Stimulated activated CD8-positive, alpha-beta memory T cell treated with anti-CD3 and anti-CD28 coated beads, Interleukin-4, amount 100 ng/mL, for 4 hours (primary cell): ENCODE measurements at places on chromosomes 11 and 22.

- DNase-seq, result no peak
These were observed 42.2 kb upstream of the DNAJB7 start for GRCh38 chr22:40904101-40904500.

GRCh38 chr22:38843657-38844314, at the start of gene NPTXR:
NPTXR (minus strand) TSS chr22:38844028.
- DNase-seq, result no peak

DNA sequence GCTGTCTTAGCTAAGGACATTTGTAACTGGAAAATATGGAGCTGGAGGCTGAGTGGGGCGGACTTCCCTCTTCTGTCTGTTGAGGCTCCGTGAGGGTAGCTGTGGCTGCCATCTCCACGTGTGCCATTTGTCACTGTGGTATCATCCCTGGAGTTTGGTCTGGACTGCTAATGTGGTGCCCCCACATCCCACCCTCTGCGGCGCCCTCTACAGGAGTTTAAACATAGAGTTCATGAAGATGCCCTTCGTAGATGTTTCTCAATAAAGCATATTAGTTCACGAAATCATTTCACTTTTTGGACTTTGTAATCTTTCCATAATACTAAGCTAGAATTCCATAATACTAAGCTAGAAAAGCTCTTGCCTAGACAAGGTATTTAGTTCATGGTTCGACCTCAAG, 52.4 kb downstream of the TECTA start:
- DNase-seq, result no peak

DNA sequence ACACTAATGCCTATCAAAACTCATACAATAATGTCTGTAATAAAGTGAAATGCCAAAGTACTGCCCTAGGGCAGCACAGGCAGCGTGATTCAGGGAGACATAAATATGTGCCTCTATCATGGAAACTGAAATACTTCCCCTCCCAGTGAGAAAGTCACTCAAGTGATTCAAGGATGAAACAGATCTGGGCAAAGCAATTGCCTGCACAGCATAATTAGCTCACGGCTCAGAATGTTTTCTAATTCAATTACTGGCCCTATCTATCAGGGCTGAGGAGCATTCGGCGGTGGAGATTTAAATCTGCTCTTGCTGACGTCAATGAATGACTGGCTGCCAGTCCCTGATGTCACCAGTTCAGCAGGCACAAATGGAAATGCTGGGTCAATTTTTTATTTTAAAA, 27.7 kb upstream of the PPP2R1B start:
- DNase-seq, result no peak

DNA sequence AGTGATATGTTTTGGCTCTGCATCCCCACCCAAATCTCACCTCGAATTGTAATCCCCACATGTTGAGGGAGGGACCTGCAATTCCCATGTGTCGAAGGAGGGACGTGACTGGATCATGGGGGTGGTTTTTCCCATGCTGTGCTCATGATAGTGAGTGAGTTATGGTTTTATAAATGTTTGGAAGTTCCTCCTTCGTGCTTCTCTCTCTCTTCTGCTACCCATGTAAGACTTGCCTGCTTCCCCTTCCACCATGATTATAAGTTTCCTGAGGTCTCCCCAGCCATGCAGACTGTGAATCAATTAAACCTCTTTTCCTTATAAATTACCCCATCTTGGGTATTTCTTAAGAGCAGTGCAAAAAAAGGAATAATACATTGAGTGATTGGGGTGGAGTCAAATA, 7.3 kb upstream of the CEP295 start:
- no peak for DNase-seq

DNA sequence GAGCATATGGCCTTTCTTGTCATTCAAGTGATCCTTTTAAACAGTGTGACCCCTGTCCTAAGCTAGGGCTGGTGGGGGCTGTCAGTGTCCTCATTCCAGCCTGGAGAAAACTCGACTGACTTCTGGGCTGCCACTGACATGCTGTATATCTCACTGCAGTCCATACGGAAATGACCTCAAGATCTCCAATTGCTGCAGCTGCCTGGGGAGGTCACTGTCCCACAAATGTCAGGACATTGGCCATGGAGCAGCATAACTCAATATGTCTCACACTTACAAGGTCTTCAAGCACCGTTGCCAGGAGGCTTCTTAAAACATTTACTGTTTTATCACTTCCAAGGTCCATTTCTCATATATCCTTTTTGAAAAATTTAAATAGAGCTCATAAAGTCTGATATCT, 27.8 kb upstream of the CSNK2A3 start:
- no peak for DNase-seq

DNA sequence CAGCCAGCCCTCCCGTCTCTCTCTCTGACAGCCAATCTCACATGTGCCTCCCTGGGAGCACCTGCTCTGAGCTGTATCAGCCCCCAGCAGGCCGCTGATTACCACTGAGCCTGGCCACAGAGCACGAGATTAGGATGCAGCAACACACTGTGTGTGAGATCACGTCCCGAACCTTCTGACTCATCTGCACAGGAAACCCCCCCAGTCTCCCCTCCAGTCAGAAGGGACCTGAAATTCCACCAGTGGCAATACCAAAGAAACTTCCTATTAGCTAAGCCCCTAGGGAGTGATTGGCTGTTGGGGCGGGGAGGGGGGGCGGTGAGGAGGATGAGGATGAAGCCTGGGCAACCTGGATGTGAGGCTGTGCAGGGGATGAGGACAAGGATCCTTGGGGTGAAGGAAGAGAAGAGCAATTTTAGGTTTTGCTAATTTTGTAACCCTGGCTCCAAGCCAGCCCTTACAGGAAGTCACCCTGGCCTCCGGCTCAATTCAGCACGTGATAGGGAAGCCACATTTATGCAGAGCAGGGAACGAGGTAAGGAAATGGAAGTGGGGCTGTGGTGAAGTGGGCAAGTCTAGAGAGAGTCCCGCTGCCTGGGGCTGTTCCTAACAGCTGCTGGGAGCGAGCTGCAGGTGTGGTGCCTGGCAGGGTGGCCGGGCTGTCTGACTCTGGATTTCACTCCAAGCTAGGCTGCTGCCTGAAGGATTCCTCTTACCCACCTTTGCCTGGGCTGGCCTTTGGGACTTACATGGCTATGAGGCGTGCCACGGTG, 1.9 kb downstream of the SLC43A3 start:
- peak; percentile 85 for DNase-seq

DNA sequence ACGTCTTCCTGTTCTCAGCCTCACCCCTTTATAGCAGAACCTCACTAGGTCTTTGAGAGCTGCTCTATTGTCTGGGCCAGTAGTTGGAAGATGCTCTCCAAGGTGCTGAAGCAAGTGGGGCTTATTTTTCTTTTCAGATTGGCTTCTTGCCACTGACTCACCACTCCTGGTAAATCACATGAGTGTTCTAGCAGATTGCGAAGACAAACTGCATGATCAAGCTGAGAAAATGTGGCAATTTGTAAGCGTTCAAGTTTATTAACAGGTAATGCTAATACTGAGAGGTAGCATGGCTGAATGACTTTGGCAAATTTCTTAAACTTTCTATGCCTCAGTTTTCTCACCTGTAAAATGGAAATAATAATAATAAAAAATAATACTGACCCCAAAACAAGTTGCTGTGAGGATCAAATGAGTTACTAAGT, 59.2 kb downstream of the CACNG2 start:
- no peak for DNase-seq

DNA sequence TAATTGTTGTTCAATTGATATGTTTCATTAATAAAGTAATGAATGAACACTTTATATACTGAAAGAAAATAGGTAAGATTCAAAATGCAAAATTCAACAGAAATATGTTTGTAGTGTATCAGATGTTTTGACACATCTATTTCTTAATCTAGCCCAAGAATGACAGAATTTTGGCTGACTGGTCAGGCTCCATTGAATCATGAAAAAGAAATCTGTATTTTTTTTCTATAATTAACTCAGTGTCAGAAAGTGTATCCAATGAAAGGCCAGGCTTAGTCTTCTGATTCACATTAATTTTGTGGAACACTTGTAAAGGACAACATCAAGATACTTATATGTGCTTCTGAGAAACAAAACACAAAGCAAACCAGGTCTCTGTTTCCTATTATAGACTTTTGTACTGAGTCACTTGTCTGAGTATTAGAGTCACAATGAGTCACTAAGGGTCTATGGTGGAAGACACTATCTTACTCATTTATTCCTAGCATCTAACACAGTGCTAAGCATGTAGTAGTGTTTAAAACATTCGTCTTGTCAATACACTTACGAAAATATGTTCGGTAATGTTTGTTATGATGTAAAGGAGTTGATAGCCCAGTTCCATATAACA, 297.7 kb upstream of the CCDC90B start:
- no peak for DNase-seq

- no peak for DNase-seq
These were observed 942.3 kb downstream of the LRRC4C start for GRCh38 chr11:40517122-40517521.

- DNase-seq, result no peak
These were observed 3.4 kb upstream of the IGLL5 start for GRCh38 chr22:22884010-22884887.

DNA sequence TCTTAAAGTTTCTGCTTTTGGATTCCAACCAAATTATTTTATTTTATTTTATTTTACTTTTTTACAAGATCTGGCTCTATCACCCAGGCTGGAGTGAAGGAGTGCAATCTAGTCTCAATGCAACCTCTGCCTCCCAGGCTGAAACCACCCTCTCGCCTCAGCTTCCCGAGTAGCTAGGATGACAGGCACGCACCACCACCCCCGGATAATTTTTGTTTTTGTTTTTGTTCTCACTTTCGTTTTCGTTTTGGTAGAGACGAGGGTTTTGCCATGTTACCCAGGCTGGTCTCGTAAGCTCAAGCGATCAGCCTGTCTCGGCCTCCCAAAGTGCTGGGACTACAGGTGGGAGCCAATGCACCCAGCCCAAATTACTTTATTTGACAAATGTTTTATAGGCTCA, 219.8 kb downstream of the ETS1 start:
- no peak for DNase-seq

DNA sequence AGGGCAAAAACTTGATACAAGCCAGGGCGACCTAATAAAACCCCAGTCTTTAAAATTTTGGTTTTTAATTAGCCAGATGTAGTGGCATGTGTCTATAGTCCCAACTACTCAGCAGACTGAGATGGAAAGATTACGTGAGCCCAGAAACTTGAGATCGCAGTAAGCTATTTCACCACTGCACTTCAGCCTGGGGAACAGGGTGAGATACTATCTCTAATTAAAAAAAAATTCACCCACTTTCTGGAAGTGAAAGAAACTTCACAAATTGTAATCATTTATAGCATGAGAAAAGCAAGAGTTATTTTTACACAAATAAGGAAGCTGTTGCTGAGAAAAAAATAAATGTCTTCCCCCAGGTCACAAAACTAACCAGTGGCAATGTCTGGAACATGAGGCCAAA, 882 bp upstream of the GLYATL2 start:
- no peak for DNase-seq

GRCh38 chr11:1008803-1009145, 27.7 kb downstream of the MUC6 start:
- no peak for DNase-seq

DNA sequence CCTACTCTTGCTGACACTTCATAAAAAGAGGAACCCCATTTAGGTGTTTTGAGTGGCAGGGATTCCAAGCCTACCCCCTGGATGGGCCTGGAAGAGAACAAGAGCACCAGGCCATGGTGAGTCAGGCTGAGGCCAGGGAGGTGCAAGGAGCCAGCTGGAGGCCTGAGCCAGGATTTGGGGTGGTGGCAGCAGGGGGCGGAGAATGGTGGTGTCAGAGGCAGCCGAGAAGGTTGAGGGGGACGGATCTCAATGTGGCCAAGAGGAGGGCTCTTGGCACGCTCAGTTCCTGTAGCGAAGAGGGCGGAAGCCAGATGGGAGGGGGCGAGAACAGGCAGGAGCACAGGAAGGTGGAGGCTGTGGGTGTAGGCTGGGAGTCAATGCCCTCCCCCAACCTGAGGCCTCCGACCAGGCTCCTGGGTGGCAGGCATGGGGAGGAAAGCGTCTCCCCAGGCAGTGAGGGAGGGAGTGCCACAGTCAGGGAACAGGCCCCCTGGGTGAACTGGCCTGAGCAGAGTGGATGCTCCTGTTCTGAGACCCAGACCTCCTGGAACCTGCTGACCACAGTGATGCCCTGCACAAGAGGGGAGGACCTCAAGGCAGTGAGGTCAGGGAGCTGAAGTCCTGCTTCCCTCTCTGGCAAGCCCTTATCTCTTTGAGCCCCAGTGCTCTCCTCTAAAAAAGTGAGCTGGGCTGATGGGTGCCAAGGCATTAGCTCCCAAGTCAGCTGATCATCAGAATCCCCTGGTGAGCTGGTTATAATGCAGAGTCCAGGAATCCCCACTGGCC, 13.9 kb downstream of the RTN4RL2 start:
- DNase-seq, result no peak

DNA sequence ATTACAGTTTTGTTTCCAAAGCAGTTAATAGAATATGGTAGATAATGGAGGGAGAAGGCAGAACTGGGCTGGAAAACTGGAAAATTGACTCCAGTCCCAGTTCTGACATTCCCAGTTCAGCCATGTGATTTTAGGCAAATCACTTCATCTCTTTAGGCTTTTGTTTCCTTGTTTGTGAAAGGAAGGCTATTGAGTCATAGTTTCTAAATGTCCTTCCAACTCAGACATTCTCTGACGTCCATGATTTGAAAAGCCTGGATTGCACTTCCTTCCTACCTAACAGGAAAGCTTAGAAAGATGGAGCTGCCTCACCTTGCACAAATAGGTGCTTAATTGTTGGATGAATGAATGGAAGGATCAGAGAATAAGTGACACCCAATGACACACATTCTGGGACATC, 19.8 kb upstream of the GALNT18 start:
- DNase-seq, result no peak

DNA sequence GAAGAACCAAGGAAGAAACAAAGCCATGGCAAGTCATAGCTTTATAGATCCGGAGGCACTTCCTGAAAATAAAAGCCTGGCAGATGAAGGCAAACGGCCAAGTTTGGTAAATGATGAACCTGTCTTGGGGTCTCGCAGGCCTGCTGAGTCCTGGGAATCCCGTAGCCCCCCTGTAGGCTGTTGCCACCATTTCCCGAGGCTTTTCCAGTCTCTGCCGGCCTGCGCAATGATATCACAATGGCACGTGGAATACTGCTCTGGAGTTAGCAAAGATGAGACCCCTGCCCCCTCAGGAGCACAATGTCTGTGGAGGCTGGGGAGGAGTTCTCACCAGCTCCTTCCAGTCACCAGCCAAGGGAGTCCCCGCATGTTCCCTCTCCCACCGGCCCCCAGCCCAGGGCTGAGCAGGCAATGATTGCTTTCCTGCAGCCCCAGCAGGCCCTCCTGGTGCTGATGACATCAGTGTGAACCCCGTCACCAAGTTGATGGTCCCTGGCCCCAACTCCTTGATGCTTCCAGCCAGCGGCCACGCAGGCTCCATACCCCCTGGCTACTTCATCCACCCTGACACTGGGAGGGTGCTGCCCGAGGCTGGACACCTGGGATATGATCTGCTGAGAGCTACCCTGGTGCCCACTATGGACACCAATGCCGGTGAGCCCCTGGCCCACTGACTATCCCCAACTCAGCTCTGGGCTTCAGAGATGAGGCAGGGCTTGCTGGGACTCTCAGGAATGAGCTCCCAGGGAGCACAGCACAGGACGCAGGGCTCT, 55.9 kb downstream of the BTG4 start:
- DNase-seq, result no peak

GRCh38 chr11:6928916-6929315, 2.7 kb downstream of the ZNF215 start:
- no peak for DNase-seq
